ENCODE measurements at places on chromosomes 4 and X.

- DNase-seq, result no peak
Observed at GRCh38 chr4:16663307-16663706, 235.1 kb downstream of the LDB2 start.

GRCh38 chrX:133880032-133880443 lies 105.4 kb downstream of the GPC3 start:
- DNase-seq, result no peak

- no peak for DNase-seq
Observed at GRCh38 chr4:152735396-152735859, 44.1 kb downstream of the TIGD4 start.

GRCh38 chr4:32909053-32909452 lies 2188.9 kb downstream of the PCDH7 start:
- DNase-seq, result no peak

GRCh38 chrX:9681011-9681410 lies 84.6 kb downstream of the GPR143 start:
- DNase-seq, result no peak

DNA sequence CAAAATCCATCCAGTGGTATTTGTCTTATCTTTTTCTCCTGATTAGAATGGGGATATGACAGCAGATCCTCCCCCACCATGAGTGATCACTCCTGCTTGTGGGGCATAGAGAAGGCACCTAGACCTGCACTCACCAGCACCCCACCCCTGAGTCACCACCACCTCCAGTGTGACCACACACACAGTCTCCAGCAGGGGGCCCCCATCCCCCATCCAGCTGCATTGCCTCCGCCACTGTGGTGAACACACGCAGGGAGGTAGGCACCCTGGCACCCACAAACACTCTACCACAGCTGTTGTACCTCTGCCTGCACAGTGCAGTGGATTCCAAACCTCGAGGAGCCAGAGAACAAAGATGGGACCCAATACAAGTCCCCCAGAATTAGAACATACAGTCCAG lies 9.0 kb upstream of the MAGEA8 start:
- DNase-seq, result peak; percentile 56

DNA sequence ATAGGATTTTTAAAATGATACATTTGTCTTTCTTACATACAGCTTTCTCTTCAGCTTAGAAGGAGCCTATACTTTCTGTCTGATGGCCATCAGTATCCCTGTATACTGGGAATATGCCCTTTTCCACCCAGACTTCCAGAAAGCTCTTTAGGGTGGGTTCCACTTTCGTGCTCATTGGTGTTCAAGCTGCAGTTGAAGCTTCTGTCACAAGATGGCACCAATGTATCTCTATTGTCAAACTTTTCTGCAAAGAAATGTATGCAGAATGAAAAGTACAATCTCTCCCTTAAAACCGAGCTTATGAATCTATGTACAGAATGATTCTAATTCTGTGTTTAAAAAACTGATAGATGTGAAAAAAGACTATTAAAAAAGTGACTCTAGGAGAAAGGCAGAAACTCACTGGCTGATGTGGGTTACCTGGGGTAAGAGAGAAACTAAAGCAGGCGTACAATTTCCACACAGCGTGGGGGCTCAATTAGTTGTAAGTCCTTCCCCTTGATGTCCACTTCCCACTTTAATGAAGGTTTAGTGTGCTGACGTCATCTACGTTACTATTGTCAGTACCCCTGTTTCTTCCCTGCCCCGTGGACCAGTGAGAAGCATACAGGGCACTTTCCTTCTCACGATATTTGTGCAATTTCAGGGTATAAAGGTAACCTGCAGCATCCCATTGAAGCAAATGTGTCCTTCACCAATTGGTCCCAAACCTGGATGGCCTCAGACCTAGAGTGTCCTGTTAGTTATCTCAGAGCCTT lies 57.3 kb upstream of the TCEAL2 start:
- no peak for DNase-seq

DNA sequence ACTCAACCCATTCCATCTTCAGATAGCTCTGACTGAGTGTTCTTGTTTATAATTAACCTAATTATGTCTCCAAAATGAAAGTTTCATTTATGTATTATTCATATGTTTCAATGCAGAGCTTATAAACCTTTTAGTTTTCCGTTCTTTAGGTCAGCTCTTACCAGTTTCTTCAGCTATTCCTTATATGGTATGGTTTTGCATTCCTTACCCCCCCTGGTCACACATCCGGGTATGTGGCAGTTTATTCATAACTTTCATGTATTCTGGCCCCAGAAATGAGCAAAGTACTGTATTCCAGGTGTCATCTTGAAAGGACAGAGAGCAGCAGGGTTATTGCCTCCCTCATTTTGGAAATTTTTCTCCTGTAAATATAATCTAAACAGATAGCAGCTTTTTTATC lies 16.8 kb upstream of the IGSF1 start:
- no peak for DNase-seq

GRCh38 chr4:151318307-151319006 lies 6.9 kb downstream of the SH3D19 start:
- DNase-seq, result no peak

DNA sequence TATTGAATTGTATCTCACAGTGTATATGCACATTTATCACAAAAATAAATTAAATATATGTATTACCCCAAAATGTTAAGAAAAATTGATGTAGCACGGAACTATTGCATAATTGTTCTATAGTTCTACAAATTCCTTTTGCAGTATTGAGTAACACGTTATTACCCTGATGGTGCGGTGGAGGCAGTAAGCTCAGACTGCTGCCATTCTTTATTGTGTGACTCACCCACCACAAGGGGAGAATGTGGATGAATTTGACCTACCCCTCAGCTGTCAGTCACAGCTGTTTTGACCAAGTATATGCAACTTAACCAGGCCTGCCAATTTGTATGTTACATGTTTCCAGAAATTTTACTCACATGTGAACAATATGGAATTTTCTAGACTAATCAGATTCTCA lies 506.6 kb downstream of the SH3BGRL start:
- DNase-seq, result no peak

GRCh38 chr4:109079731-109080130 lies 222.7 kb downstream of the COL25A1 start:
- no peak for DNase-seq

GRCh38 chrX:76184891-76185290 lies 12.0 kb downstream of the PBDC1 start:
- no peak for DNase-seq

- peak; percentile 24 for DNase-seq
Observed at GRCh38 chr4:139559687-139560086, 3.7 kb upstream of the SETD7 start.

DNA sequence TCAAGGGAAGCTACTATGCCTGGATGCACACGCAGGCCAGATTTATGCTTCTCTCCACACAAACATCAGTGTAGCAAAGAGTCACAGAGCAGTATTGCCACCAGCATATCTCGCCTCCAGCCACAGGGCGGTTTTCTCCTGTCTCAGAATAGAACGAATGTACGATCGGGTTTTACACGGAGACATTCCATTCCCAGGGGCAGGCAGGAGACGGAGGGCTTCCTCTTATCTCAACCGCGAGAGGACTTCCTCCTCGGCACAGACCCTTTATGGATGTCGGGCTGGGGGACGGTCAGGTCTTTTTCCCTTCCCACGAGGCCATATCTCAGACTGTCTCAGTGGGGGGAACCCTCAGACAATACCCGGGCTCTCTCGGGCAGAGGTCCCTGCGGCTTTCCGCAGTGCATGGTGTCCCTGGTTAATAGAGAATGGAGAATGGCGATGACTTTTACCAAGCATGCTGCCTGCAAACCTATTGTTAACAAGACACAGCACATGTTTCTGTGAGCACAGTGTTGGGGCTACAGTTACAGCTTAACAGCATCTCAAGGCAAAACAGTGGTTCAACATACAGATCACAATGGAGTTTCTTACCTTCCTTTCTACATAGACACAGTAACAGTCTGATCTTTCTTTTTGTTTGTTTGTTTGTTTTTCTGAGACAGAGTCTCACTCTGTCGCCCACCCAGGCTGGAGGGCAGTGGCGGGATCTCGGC lies 24.1 kb downstream of the CSF2RA start:
- no peak for DNase-seq

DNA sequence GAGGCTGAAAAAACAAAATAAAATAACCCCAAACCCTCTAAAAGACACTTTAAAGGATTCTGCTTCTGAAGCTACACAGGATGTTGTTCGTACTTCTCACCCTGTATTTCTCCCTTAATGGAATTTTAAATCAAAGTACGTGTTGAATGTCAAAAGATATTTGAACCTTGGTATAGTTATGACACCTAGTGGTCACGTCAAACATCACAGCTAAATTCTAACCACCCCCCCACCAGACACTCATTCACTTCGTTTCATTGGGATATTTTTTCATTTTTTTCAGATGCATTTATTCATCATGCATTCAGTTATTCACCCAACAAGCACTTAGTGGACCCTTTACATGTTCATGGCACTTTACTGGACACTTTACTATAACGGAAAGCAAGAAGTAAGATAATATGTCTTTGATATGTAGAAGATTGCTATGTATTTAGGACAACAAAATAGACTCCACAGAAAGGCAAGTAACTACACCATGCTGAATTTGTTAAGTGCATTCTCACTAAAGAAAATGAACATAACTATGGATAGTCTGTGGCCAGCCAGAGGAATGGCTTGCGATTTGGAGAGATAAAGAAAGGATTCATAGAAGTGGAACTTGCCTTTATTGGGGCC lies 62.5 kb upstream of the GPR174 start:
- peak; percentile 22 for DNase-seq

DNA sequence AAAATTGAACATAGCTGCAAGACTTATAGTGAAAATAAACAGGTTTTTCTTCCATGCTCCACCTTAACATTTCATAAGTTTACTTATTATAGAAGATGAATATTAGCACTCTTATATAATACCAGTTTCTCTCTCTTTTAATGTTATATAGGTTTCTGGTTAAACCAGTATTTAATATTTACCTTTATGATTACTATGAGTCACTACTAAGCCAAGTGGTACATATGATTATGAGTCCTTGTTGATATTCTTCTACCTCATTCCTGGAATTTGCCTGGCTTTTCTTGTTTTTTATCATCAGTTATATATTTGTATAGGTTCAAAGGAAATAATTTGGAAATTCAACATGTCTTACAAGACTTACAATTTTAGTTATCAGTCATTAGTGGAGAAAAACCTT lies 89.9 kb upstream of the MAOA start:
- DNase-seq, result no peak

GRCh38 chr4:145938618-145939440 lies at the start of gene ZNF827:
Gene ZNF827, minus strand, starts transcription at chr4:145938823. Its CDS starts 416 bp downstream, at chr4:145938407.
- DNase-seq, result peak; percentile 81

DNA sequence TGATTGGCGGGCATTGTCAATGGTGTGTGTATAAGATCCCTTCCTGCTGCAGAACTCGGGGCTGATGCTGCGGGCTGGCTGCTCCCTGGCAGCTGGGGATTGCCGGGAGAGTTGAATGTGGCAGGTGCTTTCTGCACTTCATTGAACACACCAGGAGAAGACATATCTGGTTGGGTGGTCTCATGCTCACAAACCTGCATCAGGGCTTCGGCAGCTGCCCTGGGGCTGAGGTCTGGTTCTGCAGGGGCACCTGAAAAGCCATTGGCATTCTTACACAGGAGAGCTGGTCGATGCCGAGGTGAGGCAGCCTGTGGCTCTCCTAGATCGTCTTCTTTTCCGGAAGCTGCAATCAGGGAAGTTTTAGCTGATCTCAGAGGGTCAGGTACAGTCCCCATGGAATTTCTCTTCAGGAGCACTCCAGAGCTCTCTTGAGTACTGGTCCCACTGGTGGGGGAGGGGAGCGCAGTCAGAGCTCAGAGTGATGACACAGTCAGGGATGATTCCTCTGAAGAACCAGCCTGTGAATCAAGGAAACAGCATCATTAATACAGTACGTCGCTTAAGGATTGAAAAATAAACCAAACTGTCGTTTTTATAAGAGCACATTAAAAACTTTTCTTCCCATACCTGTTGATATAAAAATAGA lies 57.8 kb downstream of the GPRIN3 start:
- no peak for DNase-seq

DNA sequence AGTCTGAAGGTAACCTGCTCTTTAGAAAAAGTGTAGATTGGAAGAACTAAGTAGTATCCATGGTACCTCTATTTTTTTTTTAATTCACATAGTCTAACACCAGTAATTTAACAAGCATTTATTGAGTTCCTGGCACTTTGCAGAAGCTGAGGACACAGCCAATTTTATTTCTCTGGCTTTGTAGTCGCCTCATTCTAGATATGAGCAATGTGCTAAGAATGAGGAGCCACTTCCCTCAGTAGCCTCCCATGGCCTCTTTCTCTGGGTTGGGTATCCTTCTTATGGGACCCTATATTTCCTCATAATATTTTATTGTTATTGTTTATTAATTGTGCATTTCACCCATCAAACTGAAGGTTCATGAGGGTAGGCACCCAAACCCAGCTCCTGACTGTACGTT lies 67.6 kb downstream of the ENPEP start:
- DNase-seq, result no peak

GRCh38 chr4:64360664-64361398 lies 48.4 kb downstream of the TECRL start:
- DNase-seq, result no peak

DNA sequence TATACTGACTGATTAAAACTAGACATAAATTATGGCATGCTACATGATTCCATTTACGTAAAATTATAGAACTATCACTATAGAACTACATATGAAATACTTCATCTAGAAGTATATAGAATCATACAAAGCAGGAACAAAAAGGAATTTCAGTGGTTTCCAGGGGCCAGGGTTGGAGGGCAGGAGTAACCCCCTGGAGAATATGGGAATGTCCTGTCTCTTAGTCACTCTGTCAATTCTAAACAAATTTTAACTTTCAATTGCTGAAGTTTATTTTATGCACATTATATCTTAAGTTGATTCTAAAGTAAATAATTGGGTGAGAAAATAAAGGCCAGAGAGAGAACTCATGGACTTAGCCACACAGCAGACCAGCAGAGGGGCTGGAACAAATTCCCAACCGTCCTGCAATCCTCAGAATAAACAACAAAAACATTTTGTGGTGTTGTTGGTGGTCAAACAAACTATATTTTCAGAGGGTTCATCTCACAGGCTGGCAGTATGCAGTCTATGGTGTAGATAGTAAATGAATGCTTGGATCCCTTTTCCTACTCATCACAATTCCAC lies 476.9 kb upstream of the SLIT2 start:
- DNase-seq, result no peak

DNA sequence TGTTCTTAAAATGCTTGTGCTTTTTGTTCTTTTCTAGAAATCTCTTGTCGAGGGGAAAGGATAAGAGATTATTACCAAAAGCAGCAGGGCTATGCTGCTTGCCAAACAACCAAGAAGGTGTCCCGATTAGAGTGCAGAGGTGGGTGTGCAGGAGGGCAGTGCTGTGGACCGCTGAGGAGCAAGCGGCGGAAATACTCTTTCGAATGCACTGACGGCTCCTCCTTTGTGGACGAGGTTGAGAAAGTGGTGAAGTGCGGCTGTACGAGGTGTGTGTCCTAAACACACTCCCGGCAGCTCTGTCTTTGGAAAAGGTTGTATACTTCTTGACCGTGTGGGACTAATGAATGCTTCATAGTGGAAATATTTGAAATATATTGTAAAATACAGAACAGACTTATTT lies 81.5 kb upstream of the PACRGL start:
- no peak for DNase-seq

DNA sequence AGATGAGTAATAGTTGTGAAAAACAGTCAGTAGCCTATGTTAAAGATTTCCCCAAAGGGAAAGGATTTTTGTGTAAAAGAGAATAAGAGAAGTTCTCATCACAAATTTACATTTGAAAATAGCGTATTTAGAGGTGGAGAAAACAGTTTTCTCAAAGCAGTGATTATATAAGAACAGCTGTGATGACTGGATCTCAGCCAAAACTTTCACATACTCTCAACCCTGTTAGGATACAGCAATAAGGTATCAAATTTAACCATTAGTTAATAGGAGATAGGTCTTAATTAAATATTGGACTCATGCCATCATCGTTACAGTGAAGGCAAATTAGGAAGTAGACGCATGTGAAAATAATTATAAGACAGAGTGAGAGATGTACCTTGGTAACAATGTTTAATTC lies 622.7 kb downstream of the PCDH18 start:
- DNase-seq, result no peak
